ENCODE measurements at places on chromosomes 2 and 18.

DNA sequence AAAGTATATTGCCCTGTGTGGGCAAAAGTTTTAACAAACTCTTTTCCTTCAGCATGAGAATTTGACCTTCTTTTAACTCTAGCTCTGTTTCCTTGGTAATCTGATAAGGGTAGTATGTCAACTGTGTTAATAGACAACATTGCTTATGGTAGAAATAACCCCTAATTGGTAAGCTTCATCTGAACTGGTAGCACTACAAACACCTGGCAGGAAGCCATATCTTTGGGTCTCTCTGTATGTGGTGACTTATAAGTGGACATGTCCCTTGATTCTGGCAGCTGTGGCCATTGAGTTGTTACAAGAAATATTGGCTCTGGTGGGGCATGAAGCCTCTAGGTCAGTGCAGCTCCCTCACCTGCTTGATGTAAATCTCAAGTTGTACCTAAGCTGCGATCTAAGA is 46.9 kb downstream of the MBD5 start:
- DNase-seq = no peak

GRCh38 chr2:74577448-74577847 is 22.9 kb downstream of the DOK1 start:
- DNase-seq = no peak

DNA sequence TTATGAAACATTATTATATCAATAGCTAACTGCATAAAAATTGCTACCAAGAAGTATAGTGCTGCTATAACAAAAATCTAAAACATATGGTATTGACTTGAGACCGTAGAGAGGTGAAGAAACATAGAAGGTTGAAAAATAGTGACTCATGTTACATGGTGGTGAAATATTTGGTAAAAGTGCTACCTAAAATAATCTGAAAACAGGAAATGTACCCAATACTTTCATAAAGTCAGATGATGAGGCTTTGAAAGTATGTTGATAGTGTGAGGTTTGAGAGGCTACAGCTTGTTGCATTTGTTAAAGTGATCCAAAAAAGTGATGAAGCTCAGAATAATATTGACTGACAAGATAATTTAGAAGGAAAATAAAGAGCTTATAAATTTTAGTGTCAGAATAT is 718.7 kb upstream of the SLC8A1 start:
- no peak for DNase-seq

DNA sequence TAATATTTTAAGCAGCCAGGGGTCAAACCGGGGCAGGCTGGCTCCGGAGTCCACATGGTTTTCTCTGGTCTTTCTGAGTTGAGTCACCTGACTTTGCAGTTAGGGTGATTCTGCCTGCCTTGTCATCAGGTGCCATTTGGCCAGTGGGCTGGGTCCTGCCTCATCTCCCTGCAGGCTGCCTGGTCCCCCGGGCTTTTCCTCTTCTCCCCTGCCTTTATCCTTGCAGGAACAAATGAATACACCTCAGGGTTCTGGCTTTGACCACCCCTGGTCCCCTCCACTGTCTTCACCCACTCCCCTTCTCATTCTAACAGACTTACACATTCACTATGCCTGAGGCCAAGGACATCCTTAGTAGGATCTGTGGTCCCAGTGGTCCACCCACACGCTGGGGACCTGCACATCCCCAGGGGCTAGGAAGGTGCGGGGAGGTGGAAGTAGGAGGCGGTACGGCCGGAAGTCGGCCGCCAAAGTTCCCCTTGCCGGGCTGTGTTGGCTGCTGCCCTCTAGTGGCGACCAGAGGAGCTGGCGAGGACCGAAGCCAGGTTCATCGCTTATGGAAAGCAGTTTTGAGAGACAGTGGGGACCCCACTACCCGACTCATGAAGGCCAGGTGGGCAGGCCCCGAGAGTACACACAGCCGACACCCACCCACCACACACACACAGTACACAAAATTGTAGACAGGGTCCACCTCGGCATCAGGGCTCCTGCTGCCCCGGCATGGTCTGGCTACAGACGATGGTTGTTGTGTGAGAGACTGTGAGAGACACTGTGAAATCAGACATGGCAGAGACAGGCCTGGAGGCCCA is 6.3 kb upstream of the TEX261 start:
- peak; percentile 76 for DNase-seq

- DNase-seq = no peak
Measured at GRCh38 chr2:226898897-226899296, 63.0 kb downstream of the RHBDD1 start.

DNA sequence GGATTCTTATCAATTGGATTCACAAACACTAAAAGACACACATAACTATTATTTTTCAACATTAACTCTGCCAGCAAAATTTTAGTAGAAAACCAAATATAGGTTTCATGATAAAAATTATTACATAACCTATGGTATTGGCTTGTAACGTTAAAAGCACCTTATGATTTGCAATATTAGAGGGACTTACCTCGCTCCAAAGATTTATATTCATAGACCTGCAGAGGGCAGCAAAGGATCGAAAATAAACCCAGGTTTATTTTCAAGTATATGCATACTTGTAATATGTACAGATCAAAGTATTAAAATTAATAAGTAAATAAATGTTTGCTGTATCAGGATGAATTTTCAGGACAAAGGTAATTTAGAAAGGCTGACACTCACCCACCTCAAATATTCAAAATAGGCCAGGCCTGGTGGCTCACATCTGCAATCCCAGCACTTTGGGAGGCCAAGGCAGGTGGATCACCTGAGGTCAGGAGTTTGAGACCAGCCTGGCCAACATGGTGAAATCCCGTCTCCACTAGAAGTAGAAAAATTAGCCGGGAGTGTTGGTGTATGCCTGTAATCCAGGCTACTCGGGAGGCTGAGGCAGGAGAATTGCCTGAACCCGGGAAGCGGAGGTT is 45.3 kb downstream of the LRPPRC start:
- peak; percentile 23 for DNase-seq

DNA sequence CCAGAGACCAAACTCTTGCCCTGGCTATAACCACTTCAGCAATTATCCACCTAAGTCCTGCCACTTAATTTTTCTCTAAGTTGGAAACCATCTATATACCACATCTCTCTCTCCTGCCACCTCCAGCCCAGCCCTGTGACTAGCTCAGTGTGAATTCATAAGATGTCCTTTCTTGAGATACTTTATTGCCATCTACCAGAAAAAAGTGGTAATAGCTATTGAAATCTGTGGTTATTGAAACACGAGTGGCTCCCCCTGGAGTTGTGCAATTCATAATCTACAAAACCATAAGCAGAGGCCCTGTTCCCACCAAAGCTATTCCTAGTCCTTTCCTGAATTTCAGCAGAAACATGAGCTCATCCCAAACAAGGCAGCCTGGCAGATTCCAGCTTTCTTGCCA is 324.0 kb downstream of the TXNL1 start:
- DNase-seq = no peak

- DNase-seq = no peak
Measured at GRCh38 chr18:79366177-79367094, 29.3 kb upstream of the NFATC1 start.

- no peak for DNase-seq
Measured at GRCh38 chr2:208939852-208940251, 484.0 kb upstream of the MAP2 start.

DNA sequence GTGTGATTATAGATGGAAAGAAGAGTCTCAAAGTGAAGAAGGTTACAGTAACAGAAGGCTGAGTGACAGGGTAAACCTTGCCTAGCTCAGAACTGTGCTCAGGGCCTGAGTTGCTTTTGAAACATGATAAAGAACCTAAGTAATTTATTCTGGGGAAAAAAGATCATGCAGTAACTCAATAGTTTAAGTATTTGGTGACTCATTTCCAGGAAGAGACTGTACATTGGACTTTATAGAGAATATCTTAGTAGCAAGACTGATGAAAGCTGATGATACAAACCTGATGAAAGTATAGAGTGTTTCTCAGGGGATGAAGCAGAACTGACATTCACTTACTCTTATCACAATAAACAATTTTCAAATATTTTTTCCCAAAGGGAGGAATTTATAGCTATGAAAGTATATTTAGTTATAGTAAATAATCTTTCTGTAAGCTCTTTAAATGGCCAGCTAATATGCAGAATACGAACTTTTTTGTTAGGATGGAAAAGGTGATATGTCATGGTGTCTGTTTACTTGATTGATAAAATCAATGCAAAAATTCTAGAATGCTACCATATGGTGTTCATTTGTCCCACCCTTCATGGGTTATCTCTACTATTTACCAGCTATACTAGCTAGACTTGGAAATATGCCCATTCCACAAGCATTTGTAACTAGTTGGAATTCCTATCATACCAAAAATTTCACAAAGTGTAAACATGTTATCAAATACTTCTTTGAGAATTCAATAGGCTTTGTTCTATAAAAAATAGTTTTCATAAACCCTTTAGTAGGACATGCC is 1265.5 kb upstream of the ACVR2A start:
- no peak for DNase-seq

- DNase-seq = no peak
Measured at GRCh38 chr2:33366473-33366872, 110.0 kb upstream of the RASGRP3 start.

DNA sequence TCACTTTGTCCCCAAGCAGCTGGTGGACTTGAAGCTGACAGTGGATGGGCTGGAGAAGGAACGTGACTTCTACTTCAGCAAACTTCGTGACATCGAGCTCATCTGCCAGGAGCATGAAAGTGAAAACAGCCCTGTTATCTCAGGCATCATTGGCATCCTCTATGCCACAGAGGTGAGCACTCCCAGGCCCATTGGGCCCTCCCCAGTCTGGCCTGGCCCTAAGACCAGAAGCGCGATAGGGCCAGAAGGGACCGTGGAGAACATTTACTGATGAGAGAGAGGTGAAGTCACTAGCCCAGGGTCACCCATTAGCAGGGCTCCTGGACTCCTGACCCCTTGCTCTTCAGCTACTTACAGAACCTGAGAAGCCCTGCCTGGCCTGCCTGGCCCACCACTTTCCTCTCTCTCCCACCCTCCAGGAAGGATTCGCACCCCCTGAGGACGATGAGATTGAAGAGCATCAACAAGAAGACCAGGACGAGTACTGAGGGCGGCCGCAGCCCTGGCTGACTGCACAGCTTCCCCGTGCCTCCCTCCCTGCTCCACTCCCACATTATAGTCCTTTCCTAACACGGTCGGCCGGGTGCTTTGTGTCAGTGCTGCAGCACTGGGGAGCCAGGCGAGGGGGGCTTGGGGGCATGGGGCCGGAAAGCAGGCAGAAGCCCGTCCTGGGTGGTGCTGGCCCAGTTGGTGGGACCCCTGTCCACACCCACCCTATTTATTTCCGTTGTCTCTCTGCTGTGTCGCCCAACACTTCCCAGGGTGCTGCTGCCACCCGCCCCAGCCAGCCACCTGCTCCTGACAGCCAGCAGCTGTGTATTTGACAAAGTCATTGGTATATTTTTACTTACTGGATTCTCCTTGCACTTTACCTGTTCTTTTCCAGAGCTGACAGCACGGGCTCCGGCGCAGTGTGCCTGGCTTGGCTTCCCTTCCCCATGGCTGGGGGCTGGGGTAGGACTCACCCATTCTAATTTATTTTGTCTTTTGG is 6.6 kb upstream of the TMEM214 start:
- DNase-seq = no peak

DNA sequence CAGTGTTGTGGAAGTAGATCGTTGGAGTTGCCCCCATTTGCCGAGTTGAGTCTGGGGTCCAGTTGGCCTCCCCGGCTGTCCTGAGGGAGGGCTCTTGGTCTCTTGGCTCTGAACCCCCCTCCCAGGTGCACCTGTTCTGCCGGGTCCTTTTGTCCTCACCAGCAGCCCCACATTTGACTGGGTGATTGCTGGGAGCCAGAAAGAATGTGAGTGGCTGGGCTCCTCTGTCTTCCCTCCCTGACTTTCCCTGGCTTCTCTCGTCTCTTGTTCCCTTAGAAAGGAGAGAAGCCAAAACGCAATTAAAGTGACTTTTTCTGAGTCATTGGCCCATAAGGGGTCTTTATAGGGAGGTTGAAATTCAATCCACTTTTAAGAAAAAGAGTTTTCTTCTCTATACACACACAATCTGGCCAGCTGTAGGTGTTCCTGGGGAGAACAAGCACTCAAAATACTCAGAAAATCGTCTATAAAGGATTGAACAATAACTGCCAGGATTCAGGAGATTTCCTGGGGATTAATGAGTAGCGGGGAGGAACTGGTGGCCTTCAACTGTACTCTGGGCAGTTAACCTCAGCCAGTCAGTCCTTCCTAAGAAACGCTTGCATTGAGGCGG is 131.0 kb downstream of the TMEM182 start:
- DNase-seq = no peak

DNA sequence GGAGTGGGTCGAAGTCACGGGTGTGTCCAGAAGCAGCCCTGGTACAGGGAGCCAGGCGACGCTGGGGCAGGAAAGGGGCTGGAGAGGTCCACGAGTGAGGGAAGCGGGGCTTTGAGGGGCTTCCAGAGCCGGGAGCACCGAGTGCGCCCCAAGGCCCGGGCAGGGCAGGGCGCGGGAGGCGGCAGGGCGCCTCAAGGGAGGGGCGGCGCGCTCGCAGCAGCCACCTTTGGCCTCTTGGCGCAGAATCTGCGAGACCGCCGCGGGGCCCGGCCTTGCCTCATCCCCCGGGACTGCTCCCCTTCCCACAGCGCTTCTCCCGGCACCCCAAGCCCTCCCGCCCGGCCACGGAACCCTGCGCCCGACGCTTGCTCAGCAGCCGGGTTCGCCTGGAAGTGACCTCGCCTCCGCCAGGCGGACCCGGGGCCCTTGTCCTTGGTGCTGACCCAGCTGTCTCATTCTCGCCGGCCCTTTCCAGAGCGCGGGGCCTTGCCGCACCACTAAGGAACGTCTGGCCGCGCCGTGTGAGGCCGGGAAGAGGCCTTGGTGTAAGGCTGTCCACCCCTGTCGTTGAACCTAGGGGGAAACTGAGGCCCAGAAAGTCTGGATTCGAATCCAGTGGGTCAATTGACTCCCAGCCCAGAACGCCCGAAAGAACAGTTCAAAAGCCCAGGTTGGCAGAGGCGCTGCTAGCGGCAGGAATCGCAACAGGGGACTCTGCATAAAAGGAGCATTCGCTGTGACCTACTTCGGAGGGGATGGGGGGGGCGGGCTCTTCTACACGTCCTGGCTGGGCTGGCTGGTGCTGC is 584 bp upstream of the DNER start:
- DNase-seq = peak; percentile 17

DNA sequence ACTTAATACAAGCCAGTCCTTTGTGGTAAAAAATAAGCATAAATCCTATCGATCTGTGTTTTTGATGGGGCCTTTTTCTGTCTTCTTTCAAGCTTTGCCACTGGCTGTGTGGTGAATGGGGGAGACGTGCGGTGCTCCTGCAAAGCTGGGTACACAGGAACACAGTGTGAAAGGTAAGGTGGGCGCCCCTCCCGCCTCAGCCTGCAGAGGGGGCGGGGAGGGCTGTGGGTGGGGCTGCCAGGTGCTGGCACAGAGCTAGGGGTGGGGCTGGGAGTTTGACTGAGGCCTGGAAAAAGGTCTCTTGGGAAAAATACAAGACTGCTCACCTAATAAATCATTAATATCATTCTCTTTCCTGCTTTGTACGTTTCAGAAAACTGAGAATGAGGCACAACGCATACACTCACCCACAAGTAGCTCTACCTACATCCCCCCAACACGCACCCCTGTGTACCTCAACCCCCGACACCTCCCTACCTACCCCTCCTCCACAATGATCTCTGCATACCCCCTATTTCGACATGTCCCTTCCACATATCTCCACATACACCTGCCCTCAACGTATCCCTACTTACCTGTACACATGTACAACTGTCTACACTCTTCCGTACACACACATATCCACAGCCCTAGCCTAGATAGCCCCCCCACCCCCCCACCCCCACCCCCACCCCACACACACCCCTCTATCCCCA is 129.7 kb upstream of the TTC39C start:
- no peak for DNase-seq

All from CD4-positive, alpha-beta memory T cell (primary cell).